ENCODE measurements at places on chromosomes 4 and X.

DNA sequence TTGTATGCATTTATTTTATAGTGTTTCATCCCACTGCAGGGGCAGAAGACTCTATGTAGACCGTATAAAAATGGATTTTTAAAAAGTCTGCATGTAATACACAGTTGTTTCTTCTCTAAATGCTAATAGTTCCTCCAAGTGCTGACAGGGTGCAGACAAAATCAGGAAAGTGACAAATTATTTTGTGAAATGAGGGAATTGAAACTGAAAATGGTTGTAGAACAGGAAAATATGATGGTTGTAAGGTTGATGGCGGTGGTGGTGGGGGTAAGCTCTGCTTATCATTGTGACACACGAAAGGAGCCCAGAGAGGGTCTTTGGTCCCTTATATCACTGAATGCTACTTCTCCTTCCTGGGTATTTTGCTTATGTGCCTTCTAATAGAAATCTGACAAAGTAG, 4.3 kb downstream of the IL15 start:
- no peak for DNase-seq

- DNase-seq: no peak
Measured at GRCh38 chrX:9938516-9938915, 28.6 kb upstream of the CLDN34 start.

GRCh38 chrX:115696939-115697338, 136.0 kb downstream of the PLS3 start:
- no peak for DNase-seq

DNA sequence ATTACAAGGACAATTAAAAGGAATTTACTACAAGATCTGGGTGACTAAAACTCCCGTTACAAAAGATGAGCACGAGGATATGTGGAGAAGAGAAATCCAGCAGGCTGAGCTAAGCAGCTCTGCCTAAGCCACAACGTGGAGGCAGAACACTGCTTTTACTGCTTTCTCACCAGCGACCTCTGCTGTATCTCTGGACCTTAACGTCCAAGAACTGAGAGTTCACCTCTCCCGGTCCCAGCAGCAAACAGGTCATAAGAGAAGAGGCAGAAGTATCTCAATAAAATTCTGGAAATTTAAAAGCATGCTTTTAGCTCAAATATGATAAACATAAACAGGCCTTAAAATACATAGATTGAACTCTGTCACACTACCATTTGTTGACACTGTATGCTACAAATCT, 81.0 kb downstream of the ADGRA3 start:
- peak; percentile 20 for DNase-seq

- DNase-seq: no peak
Measured at GRCh38 chr4:101020956-101021355, 326.4 kb downstream of the PPP3CA start.

DNA sequence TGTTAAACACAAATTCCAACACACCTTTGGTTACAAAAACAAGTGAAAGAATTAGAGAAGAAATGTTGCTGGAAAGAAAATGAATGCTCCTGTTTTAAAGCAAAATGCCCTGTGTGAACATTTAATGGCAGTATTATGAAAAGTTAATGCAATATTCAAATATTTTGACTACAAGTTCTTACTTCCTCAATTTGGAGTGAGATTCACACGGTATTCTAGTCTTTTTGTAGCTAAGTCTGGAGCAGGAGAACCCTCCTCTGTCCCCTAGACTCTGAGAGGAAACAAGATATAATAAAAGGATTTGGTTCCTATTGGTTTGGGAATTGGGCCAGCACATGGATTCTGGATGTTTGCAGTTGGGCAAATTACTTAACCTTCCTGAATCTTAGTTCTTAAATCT, 12.7 kb downstream of the MAD2L1 start:
- DNase-seq: no peak

Measured in H7 (cell line).